WTC11 (cell line): ENCODE measurements at places on chromosomes 2 and 18. TPM values are rescaled to one million over a fixed set of nuclear protein-coding genes. Genes with fewer than 3 reads are reported as not detected.

The CAPN14 gene
- 0.11 to 0.37 TPM (median 0.11 TPM) in 3 replicates for total RNA-seq

The RGPD8 gene
- 8.3 to 8.9 TPM (median 8.3 TPM) in 3 replicates for total RNA-seq

The LHCGR gene
- total RNA-seq: 0.21 to 0.34 TPM (median 0.31 TPM) in 3 replicates

The UNC80 gene
- 0.30 to 0.48 TPM (median 0.34 TPM) in 3 replicates for total RNA-seq

GRCh38 chr2:162252153-162252552 is 8.9 kb upstream of the FAP start:
- no peak overlapping the region for H3K4me3 ChIP-seq
- H3K27ac ChIP-seq: no peak overlapping the region
- peaks cover 9% of the 10 kb centered on the region for H3K4me1 ChIP-seq
- no peaks in the 10 kb centered on the region for H3K27me3 ChIP-seq
- DNase-seq: no peak

DNA sequence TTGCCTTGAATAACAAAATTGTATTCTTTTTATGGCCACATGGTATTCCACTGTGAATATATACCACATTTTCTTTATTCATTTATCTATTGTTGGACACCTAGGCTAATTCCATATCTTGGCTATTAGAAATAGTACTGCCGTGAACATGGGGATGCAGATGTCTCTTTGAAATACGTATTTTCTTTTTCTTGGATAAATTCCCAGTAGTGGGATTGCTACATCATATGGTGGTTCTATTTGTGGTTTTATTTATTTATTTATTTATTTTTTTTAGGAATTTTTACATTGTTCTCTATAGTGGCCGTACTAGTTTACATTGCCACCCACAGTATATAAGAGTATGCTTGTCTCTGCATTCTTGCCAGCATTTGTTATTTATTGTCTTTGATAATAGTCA is 679.8 kb upstream of the NRXN1 start:
- H3K4me3 ChIP-seq: no peak overlapping the region
- H3K27ac ChIP-seq: no peak overlapping the region
- DNase-seq: no peak
- peaks cover 10% of the 10 kb centered on the region for H3K4me1 ChIP-seq
